ENCODE measurements at places on chromosomes 1 and 21.

GRCh38 chr21:44399955-44400790 lies 46.8 kb downstream of the TRPM2 start:
- no peak for DNase-seq

DNA sequence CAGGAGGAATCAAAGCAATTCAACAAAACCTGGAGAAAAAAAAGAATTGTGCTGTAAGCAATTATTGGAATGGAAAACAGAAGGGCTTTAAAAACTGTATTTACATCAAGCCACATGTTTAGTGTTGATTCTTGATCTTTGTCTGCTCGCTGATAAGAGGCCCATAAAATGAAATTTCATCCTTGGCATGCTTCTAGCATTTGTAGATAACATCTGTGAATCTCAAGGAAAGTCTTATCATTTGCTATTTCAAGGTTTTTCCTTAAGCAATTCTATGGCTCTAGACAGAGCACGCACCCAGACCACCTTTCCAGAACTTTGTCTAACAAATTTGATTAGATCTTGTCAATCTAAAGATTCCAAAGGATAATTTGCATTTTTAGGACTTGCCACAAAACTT lies 181.0 kb upstream of the FGGY start:
- peak; percentile 11 for DNase-seq

GRCh38 chr1:182080955-182081582 lies 19.6 kb upstream of the ZNF648 start:
- DNase-seq, result peak; percentile 34

- peak; percentile 44 for DNase-seq
Measured at GRCh38 chr21:33299181-33299752, 25.5 kb upstream of the IFNAR1 start.

Data from LoVo (cell line).